Activated T-cell treated with anti-CD3 and anti-CD28 coated beads, Interleukin-2, amount 50 U/mL, for 1 hour (primary cell): ENCODE measurements at places on chromosomes 12 and 14.

DNA sequence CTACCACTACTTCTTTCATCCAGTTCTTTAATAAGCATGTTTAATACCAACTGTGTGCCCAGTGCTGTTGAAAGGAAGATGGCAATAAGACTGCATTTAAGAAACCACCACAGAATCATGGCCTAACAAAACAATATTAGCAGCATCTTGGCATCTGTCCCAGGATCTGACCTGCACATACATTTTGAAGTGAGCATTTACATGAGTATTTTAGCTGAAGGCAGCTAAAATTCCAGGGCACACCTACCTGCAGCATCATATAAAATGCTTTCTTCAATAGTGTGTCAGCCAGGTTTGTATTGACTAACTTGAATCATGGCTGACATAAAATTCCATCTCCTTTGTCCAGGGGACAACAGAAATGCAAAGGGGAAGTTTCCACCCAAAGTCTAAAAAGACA, 65.0 kb upstream of the ARHGAP5 start:
- DNase-seq: no peak

DNA sequence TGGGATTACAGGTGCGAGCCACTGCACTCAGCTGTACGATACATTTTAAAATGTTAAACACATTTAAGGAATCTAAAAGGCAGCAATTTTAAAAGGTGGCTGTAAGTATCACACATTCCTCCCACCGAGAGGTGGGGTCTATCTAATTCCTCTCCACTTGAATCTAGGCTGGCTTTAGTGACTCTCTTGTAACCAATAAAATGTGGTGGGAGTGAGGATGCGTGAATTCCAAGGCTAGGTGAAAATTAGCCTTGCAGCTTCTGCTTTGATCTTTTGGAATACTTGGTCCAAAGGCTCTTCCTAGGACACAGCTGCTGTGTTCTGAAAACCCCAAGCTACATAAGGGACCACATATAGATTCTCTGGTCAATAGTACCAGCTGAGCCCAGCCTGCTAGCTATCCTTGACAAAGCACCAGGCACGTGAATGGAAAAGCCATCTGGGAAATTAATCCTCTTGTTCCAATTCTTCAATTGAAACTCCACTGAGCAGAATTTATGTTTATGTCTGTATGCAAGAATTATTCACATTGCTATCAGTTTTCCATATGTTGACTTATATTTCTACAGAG, 8.8 kb upstream of the GPRC5D start:
- DNase-seq: no peak

- no peak for DNase-seq
Observed at GRCh38 chr12:42332301-42333285, 6.6 kb downstream of the PPHLN1 start.

GRCh38 chr14:76537906-76538647, 162.1 kb downstream of the ESRRB start:
- no peak for DNase-seq

DNA sequence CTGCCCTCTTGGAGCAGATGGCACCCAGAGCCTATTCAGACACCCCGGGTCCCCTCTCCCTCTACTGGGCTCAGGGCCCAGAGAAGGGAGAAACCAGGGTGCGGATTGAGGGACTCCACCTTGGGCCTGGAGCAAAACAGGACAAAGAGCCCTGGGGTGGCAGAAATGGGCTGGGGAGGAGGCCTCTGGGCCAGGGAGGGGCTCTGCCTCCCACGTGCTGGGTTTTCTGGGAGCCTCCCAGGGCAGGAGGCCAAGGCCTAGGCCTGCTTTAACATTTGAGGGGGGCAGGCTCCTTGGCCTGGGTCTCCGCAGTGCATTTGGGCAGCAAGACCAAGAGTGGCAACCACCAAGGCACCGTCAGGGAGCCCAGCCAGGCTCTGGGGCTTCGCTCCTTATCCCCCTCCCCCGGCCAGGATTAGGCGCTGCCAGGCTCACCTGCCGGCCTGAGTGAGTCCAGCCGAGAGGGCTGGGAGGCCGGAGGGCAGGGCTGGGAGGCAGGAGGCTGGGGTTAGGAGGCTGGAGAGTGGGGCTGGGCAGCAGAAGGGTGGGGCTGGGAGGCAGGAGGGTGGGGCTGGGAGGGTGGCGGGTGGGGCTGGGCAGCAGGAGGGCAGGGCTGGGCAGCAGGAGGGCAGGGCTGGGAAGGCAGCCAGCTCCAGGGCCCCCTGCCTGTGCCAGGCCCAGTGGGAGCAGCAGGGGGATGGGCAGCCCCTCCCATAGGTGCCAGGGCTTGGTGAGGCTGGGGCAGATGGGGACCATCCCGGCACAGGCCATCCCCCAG, 101.8 kb upstream of the EIF5 start:
- no peak for DNase-seq

- no peak for DNase-seq
Observed at GRCh38 chr14:105989566-105990302, 463.4 kb downstream of the TMEM121 start.
